ENCODE measurements at places on chromosomes 1 and 21. TPM values are rescaled to one million over a fixed set of nuclear protein-coding genes. Genes with fewer than 3 reads are reported as not detected.

KRTAP22-2 gene
- total RNA-seq: not detected

DNA sequence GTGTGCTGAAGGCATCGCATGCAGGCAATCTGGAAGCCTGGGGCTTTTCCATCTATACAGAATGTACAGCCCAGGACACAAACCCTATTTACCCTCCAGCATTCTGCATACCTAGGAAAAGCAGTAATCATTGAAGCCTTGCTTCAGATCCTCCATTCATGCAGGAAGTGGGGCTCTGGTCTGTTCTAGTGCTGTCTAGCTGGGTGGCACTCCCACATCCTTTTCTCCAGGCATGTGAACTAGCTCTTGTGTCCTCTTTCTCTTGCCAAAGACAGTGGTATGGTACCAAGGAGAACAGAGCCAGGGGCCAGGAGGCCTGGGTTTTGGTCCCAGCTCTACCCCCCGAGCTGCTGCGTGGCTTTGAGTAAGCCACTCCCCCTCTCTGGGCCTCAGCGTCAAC, 21.7 kb downstream of the LRP8 start:
- no peak overlapping the region for H3K27ac ChIP-seq
- no peak overlapping the region for H3K4me3 ChIP-seq
- H3K27me3 ChIP-seq: no peaks in the 10 kb centered on the region
- no peaks in the 10 kb centered on the region for H3K36me3 ChIP-seq

- no peaks in the 10 kb centered on the region for H3K27me3 ChIP-seq
- no peaks in the 10 kb centered on the region for H3K36me3 ChIP-seq
- DNase-seq: no peak
- H3K4me3 ChIP-seq: peak overlapping the region; percentile 48
- peaks cover 41% of the 10 kb centered on the region for H3K4me1 ChIP-seq
- H3K27ac ChIP-seq: peak overlapping the region; percentile 64
Measured at GRCh38 chr1:44036409-44037139, 5.3 kb upstream of the SLC6A9 start.

- H3K4me1 ChIP-seq: peaks cover 10% of the 10 kb centered on the region
- H3K27me3 ChIP-seq: no peaks in the 10 kb centered on the region
- H3K4me3 ChIP-seq: no peak overlapping the region
- DNase-seq: no peak
- H3K36me3 ChIP-seq: peaks cover 52% of the 10 kb centered on the region
Measured at GRCh38 chr1:46637444-46638083, 21.0 kb upstream of the MOB3C start.

DNA sequence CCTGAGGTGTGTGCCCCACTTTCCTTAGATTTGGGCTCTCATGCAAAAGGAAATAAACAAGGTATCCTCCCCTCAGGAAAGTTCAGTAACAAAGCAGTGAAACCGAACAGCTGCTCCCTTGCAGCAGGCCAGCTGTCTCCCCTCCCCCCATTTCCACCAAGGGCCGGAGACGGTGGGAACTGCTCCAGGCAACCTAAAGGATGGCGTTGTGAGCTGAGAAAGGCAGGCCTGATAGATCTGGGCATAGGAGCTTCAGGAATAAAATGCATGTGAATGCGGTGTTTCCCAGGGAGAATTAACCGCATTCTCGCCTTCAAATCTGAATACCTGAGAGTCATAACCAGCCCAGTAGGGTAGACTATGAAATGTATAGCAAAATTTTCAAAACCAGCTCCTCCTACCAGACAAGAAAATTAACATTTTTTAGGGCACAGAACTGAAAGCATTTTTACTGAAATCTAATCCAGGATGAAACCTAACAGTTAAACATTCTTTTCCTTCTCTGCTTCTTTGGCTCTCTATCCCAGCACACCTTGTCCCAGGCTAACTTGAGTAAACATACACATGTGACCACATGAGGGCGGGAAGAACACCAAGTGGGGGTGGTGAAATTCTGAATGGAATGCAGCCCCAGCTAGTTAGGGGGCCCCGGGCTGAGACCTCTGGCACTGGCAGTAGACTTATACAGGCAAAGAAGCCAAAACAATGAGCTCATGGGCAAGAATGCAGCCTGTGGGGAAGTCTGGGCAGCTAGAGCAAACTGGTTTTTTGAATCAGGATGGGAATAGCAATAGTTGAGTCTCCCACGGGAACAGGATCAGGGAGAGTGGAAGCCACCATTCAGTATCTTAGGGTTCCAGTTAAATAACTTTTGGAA, 11.5 kb downstream of the MCL1 start:
- H3K36me3 ChIP-seq: peaks cover 12% of the 10 kb centered on the region
- no peak for DNase-seq
- peaks cover 52% of the 10 kb centered on the region for H3K4me1 ChIP-seq
- H3K4me3 ChIP-seq: peak overlapping the region; percentile 73
- H3K27me3 ChIP-seq: no peaks in the 10 kb centered on the region

- no peak overlapping the region for H3K27ac ChIP-seq
- no peaks in the 10 kb centered on the region for H3K4me1 ChIP-seq
- no peaks in the 10 kb centered on the region for H3K36me3 ChIP-seq
- H3K4me3 ChIP-seq: no peak overlapping the region
Measured at GRCh38 chr21:27741736-27742135, 774.8 kb upstream of the ADAMTS5 start.

- H3K36me3 ChIP-seq: no peaks in the 10 kb centered on the region
- H3K4me1 ChIP-seq: peaks cover 15% of the 10 kb centered on the region
Measured at GRCh38 chr1:167683226-167683625, 38.6 kb upstream of the MPZL1 start.

DNA sequence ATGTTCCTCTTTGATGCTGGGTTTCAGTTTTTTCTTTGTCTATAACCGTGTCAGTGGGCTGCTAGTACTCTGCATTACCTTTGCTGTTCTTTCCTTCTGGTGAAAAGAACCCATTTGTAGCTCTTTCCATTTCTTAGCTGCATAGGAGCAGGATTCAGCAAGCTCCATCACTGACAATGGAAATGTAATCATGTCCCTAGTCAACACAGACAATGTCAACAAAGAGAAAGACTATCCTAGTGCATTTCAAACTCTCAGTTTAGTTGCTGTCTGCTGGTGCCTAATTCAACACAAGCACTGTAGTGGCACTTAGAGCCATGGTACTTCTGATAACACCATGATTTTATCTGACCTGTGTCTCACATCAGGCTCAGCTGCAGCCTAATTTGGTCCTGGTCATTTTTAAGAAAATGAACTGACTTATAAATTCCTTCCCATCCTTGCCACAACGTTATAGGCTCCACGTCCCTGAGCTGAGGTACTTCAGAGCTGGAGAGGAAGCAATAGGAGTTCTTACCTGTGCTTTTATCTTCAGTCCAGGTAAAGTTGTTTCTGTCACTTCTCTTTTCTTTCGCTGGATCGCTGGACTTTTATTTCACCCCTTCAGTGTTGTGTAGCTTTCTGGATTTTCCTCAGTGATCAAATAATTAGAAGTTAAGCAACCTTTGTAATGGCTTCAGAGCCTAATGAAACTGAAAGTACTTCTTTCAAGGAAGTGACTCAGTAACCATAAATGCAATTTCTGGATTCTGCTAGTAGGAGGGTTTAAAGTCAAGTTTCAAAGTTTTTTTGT, at the start of gene GBP3:
TSS of gene GBP3 (minus strand) at position 700 of the 793 bp plus-strand sequence. CDS start 2,145 bp downstream, outside the sequence.
- peaks cover 3% of the 10 kb centered on the region for H3K36me3 ChIP-seq
- no peak for DNase-seq
- H3K4me3 ChIP-seq: peak within 1 kb of the TSS; percentile 83
- peaks cover 22% of the 10 kb centered on the region for H3K4me1 ChIP-seq
- no peaks in the 10 kb centered on the region for H3K27me3 ChIP-seq
- peak within 1 kb of the TSS; percentile 91 for H3K27ac ChIP-seq

ADAMTSL4 gene
- 24.6 TPM for total RNA-seq

KCNC4 gene
- total RNA-seq: 4.8 TPM

CD52 gene
- 0.75 TPM for total RNA-seq

Data from type B pancreatic cell (in vitro differentiated cells).